ENCODE measurements at places on chromosomes 5 and 9.

DNA sequence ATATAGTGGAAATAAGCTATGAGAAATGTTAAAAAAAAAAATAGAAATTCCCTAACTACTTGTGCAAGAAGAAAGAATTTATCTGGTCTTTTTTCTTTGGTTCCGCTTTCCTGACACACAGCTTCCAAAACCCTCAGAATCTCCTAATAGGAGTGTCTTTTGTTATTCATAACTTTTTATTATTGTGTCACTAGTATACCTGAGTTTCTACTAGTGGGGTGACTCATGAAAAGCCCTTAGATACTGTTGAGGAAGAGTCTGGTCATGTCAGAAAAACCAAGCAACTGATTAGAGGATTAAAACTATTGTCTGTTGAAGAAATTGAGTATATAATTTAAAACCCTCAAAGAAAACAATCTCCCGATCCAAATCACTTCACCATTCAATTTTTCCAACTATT, 152.8 kb upstream of the IFNE start:
- no peak for DNase-seq

DNA sequence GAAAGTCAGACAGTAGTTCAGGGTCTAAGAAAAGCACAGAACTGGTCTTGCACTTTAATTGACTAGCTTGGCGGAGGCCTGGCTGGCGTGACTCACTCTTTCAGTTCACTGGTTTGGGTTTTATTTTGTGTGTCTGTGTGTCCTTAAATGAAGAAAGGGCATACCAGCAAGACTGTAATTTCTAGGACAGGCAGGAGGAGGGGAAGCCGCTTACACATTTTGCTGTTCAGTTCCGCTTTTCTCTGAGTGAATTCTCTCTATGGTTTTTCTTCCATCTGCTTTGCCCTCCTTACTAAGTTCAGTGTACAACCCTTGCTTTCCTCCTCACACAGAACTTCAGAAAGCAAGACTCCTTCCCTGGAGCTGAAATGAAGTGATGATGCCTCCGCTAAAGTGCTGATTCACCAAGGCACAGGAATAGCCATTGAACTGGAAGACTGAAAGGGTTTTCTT, 150.8 kb downstream of the MEF2C start:
- no peak for DNase-seq

GRCh38 chr5:149370878-149371277, 8.2 kb downstream of the IL17B start:
- DNase-seq: no peak

DNA sequence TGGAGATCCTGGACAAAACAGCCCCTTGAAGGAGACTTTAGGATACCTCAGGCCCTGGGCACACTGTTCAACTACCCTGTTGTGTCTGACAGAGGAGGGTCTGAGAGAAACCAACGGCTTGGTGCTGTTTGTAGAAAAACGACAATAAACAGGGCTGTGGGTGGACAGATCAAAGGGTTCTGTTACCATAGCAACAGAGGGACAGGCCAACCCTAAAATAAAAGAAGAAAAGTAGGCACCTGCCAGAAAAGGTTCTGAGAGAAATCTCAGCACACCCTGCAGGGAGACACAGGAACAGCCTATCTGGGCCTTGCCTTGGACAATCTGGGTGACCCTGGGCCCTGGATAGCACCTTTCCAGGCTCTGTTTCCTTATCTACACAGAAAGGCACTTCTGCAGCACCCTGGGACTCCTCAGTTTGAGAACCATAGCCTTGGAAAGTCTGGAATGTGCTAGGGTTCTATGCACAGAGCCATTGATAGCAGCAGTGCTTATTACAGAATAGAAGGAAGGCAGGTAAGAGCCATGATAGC, 104.8 kb upstream of the TBC1D2 start:
- DNase-seq: no peak

GRCh38 chr9:942805-943580, 33.5 kb upstream of the DMRT3 start:
- DNase-seq: no peak

- no peak for DNase-seq
Observed at GRCh38 chr9:109766351-109766750, 13.6 kb upstream of the PALM2AKAP2 start.

DNA sequence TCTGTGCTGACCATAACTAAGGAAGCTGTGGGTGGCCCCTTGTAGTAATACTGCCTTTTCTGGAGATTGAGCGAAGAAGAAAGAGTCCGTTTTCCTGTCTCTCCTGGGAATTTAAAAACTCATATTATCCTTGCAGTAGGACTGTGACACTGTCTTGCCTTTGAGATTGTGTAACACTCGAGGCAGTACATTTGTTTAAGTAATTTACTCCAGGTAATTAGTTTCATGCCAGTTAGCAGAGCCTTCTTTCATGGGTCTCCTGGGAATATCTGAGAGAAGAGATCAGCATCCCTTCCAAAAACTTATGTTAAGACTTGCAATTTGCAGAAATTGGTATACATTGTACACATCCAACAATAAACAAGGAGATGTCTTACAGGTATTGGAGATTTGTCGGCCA, 405.6 kb downstream of the DMRT2 start:
- no peak for DNase-seq
